Daoy (cell line): ENCODE measurements at places on chromosomes 7 and 10. TPM values are rescaled to one million over a fixed set of nuclear protein-coding genes. Genes with fewer than 3 reads are reported as not detected.

CD36 gene
- total RNA-seq = not detected in 2 replicates

UTF1 gene
- total RNA-seq = not detected in 2 replicates

GRCh38 chr10:63103971-63104409 is 29.1 kb upstream of the NRBF2 start:
- DNase-seq = no peak

DNA sequence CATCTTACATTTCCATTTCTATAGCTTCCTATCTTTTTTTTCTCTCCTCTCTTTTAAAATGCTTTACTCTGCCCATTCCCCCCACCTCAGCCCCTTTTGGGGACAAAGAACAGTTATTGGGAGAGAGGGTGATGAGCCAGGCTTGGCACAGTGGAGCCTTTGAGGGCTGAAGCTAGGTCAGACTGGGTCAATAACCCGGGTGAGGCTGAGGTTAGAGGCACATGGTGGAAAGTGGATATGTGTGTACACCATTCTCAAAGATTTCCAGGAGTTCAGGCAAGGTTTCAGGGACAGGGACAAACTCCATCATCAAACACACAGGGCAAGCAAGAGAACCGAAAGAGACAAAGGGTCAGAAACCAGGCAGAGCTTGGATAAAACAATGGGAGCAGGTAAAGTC is 11.5 kb downstream of the ABCB4 start:
- no peak for DNase-seq

- DNase-seq = no peak
Observed at GRCh38 chr7:128275681-128276080, 34.6 kb downstream of the LEP start.

DNA sequence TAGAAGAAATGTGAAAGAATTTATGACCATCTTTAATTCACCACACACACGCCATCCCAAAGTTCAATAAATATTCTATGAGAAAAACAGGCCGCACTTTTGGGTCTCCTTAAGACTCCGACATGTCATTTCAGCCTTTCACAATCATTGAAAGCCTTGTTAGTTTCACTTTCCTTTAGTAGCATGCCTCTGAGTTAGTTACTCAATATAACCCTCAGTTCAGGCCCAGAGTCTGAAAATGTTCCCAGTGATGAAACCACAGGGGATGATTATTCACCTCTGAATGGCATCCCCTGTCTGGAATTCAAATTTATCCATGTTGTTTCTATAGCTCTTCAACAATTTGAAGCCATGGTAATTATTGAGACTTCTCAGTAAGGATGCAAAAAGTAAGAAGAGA is 278.1 kb upstream of the NRP1 start:
- DNase-seq = peak; percentile 41

- peak; percentile 77 for DNase-seq
Observed at GRCh38 chr7:45033261-45033930, 33.4 kb downstream of the CCM2 start.

GRCh38 chr10:126880926-126881325 is 24.3 kb upstream of the DOCK1 start:
- DNase-seq = no peak

GRCh38 chr10:89280508-89280907 is 21.3 kb upstream of the IFIT2 start:
- no peak for DNase-seq
